ENCODE measurements at places on chromosomes 5 and 9. TPM values are rescaled to one million over a fixed set of nuclear protein-coding genes. Genes with fewer than 3 reads are reported as not detected.
A peak's percentile ranks its signal among the peaks of the same experiment; 100 is the strongest.

GRCh38 chr9:89986190-89986589, 381.4 kb downstream of the GADD45G start:
- peaks cover 49% of the 10 kb centered on the region for H3K4me1 ChIP-seq
- H3K4me3 ChIP-seq, result no peak overlapping the region
- DNase-seq, result peak; percentile 57
- H3K36me3 ChIP-seq, result no peaks in the 10 kb centered on the region
- H3K27me3 ChIP-seq, result peaks cover 7% of the 10 kb centered on the region

DNA sequence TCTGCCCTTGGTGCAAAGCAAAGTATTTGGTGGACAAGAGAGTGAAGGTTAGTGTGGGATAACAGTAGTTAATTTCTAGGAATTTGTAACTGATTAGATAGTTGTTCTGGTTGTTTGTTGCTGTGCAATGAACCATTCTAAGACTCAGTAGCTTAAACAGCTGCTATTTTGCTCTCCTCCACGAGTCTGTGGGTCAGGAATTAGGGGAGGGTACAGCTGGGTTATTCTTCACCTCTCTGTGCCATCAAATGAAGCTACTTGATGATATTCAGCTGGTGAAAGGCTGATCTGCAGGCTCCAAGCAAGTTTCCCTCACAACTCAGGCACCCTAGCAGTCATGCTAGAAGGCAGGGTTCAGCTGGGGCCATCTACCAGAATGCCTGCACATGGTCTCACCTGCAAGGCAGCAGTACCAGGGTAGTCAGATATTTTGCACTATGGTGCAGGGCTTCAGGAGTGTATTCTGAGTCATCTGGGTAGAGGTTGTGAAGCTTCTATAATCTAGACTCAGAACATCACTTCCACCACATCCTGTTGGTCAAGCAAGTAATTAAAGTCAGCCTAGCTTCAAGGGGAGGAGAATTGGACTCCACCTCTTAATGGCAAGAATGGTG, 159.5 kb upstream of the SLC28A3 start:
- no peak overlapping the region for H3K4me3 ChIP-seq
- DNase-seq, result no peak
- H3K27me3 ChIP-seq, result peaks cover 4% of the 10 kb centered on the region
- no peaks in the 10 kb centered on the region for H3K4me1 ChIP-seq

DNA sequence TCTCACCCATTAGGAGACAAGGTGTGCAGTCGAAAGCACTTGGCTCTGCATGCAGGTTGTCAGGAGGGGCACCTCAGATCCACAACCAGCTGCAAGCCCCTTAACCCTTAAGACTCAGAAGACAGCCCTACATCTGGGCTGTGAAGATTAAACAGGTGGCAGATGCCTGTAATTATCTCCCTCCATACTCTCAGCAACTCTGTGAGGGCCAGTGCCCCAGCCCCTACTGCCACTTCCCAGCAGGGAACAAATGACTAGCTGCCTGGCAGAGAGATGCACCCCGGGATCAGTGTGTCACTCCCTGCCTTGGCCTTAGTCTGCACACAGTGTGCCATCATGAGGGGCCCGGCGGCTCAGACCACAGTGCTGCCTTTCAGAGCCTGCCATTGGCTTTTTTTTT, 42.0 kb downstream of the CRB2 start:
- H3K27me3 ChIP-seq, result no peaks in the 10 kb centered on the region
- DNase-seq, result no peak
- H3K4me3 ChIP-seq, result no peak overlapping the region
- peaks cover 1% of the 10 kb centered on the region for H3K36me3 ChIP-seq
- H3K27ac ChIP-seq, result no peak overlapping the region

DNA sequence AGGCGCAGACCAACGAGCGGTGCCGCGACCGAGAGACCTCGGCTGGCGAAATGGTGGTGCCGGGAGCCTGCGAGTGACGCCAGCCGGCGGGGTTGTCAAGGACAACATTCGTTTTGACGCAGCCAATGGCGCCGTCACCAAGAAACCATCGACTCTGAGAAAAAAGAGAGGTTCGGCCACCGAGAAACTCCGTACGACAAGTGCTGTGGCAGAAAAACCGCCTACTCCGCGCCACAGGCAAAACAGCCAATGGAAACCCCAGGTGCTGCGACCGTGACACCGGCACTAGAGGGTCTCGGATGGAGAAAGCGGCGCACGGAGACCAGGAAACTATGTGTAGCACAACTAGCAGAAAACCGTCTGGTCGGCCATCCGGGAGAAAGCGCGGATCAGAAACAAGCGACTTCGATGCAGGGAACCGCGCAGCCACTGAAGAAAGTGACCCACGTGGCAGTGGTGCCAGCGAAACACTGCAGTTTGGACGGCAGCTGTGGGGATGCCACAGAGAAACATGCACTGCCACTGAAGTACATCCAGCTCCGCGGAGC, 88.8 kb downstream of the ANXA2R start:
- H3K36me3 ChIP-seq, result peaks cover 11% of the 10 kb centered on the region
- peaks cover 9% of the 10 kb centered on the region for H3K4me1 ChIP-seq
- peak overlapping the region; percentile 88 for H3K27ac ChIP-seq
- peak; percentile 76 for DNase-seq
- H3K27me3 ChIP-seq, result no peaks in the 10 kb centered on the region

DNA sequence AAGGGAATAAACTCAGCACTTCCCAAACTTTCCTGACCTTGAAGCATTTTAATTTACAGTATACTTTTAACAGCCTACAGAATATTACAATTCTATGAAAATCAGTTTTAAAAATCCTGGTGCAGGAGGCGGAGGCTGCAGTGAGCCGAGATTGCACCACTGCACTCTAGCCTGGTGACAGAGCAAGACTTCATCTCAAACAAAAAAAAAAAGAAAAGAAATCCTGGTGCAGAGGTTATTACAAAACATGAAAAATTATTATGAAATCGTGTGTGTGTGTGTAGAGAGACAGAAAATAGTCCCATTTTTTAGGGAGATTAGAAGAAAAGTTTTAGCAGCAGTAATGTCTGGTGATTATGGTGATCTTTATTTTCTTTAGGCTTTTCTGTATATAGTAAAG, 26.9 kb downstream of the GOLPH3 start:
- H3K4me3 ChIP-seq, result no peak overlapping the region
- no peak overlapping the region for H3K27ac ChIP-seq
- DNase-seq, result no peak
- peaks cover 14% of the 10 kb centered on the region for H3K36me3 ChIP-seq
- peaks cover 35% of the 10 kb centered on the region for H3K4me1 ChIP-seq

DNA sequence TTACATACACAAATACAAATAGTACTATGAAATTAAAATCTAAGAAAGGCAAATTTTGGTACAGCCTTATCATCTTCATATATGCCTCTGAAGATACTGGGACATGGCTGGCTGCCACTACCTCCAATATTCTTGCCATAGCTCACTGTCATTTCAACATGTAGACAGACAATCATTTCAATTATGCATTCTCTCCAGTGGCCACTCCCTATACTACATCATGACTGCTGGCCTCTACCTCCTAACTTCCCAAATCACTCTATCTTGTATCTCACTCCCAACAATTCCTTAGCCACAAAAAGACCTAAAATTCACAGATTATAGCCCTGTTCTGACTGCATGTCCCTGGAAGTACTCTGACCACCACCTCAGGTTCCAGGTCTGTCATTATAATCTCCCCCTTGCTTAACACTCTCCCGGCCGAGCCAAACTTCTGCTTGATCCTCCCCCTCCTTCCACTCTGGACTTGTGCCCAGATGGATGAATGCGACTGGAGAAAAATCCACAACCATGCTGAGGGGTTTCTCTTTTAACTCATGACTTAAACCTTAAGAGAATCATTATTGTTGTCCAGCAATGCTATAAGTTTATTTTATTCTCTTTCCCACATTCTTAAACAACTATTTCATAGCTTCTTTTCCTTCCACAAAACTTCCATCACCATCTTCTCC, 225.3 kb upstream of the TLE4 start:
- no peak overlapping the region for H3K27ac ChIP-seq
- no peak overlapping the region for H3K4me3 ChIP-seq
- no peaks in the 10 kb centered on the region for H3K4me1 ChIP-seq
- H3K36me3 ChIP-seq, result no peaks in the 10 kb centered on the region
- H3K27me3 ChIP-seq, result peaks cover 2% of the 10 kb centered on the region

DNA sequence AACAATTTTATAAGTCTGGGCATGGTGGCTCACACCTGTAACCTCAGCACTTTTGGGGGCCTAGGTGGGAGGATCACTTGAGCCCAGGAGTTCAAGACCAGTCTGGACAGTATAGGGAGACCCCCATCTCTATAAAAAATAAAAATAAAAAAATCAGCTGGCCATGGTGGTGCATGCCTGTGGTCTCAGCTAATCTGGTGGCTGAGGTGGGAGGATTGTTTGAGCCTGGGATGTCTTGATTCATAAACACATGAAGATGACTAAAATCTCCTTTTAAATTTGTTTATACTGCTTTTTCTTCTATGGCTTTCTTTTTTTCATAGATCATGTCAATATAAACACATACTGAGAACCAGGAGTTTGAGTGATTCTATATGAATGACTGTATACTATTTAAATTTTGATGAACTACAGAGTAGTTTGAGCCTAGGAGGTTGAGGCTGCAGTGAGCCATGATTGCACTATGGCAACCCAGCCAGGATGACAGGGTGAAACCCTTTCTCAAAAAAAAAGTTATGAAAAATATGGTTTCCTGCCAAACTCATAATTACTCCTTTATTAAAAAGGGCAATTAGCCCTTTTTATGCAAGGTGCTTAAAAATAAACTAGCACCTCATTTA, 14.2 kb downstream of the RIC1 start:
- H3K27ac ChIP-seq, result no peak overlapping the region
- DNase-seq, result peak; percentile 37
- no peak overlapping the region for H3K4me3 ChIP-seq
- peaks cover 53% of the 10 kb centered on the region for H3K4me1 ChIP-seq
- no peaks in the 10 kb centered on the region for H3K27me3 ChIP-seq

- no peak overlapping the region for H3K27ac ChIP-seq
- H3K4me3 ChIP-seq, result no peak overlapping the region
- no peaks in the 10 kb centered on the region for H3K27me3 ChIP-seq
- no peaks in the 10 kb centered on the region for H3K4me1 ChIP-seq
These were observed 67.4 kb downstream of the CHSY3 start for GRCh38 chr5:129971714-129972113.

DNA sequence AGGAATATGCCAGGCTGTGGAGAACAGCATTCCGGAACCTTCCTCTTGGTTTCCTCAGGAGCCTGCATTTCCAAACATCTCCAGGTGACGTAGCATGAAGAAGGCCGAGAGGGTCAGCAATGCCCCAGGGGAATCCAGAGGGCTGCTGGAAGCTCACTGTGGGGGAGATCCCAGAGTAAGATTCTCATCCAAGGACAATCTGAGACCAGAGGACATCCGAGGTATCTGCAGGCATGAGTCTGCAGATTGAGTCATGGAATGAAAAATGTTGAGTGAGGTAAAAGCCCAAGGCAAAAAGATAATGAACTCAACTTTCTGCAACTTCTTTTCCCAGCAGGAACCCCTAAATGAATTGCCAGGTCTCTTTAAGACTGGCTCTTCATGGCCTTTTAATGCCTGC, 73.5 kb downstream of the KIF4B start:
- H3K36me3 ChIP-seq, result no peaks in the 10 kb centered on the region
- no peaks in the 10 kb centered on the region for H3K4me1 ChIP-seq
- peaks cover 4% of the 10 kb centered on the region for H3K27me3 ChIP-seq
- H3K27ac ChIP-seq, result no peak overlapping the region

DNA sequence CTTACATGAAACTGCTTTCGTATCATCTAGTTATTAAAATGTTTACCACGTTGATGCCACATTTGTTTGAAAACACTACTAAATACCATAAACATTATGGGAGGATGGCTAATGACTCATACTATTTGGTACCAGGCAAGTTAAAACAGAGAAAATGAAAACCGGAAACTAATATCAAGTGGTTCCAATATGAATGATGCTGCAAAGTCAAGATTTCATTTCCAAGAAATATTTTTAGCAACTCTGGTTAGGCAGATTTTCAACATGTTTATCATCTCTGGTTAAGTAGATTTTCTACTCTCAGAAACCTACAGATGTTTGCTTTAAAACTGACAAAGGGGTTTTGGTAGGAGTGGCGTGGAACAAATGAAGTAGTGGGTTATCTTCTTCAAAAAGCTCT, 4.9 kb upstream of the F2R start:
- H3K36me3 ChIP-seq, result peaks cover 5% of the 10 kb centered on the region
- no peak overlapping the region for H3K27ac ChIP-seq
- no peak for DNase-seq
- H3K27me3 ChIP-seq, result peaks cover 27% of the 10 kb centered on the region

DNA sequence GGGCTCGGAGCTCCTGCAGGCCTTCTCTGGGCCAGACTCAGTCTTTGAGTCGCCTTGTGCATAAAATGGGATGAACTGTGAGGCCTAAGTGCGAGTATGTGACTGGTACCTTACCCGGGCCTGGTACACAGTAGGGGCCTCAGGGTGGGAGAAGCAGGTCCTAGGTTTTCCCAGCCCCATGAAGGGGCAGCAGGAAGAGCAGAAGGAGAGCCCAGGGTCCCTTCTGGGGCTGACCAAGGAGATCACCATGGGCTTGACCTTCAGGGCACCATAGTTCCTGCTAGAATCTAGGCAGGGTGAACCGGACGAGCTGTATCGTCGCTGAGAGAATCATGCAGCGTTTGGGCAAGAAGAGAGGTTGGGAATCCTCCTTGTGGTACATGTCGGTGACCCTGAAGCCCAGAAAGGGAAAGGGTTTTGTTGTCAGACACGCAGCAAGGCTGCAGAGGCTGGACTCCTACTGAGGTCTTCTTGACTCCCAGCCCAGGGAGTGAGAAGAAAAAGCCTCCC, 373 bp upstream of the PHYKPL start:
- peak overlapping the region; percentile 80 for H3K27ac ChIP-seq
- DNase-seq, result no peak
- peaks cover 33% of the 10 kb centered on the region for H3K36me3 ChIP-seq

DNA sequence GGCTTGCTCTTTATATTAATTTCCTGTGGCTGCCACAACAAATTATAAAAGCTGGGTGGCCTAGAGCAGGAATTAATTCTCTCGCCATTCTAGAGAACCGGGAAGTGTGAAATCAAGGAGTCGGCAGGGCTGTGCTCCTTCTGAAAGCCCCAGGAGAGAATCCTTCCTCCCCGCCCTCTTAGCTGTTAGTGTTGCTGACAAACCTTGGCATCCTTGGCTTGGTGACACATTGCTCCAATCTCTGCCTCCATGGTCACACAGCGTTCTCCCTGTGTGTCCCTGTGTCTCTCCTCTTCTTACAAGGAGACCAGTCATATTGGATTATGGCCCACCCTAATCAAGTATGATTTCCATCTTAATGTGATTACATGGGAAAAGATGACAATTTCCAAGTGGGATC, 55.9 kb upstream of the NEURL1B start:
- no peak overlapping the region for H3K4me3 ChIP-seq
- H3K27ac ChIP-seq, result no peak overlapping the region
- peaks cover 11% of the 10 kb centered on the region for H3K27me3 ChIP-seq
- no peaks in the 10 kb centered on the region for H3K4me1 ChIP-seq
- no peak for DNase-seq

The CCL27 gene
- total RNA-seq, result 0.69 TPM

The TIMD4 gene
- 3.4 TPM for total RNA-seq

The LCN15 gene
- not detected for total RNA-seq

The PCDHGA5 gene
- not detected for total RNA-seq

The GABRG2 gene
- total RNA-seq, result not detected

The FOXD4L4 gene
- total RNA-seq, result not detected

The CTSL gene
- 0.86 TPM for total RNA-seq

All from activated naive CD4-positive, alpha-beta T cell treated with anti-CD3 and anti-CD28 coated beads for 36 hours (primary cell).